ENCODE measurements at places on chromosomes 5 and 9.

DNA sequence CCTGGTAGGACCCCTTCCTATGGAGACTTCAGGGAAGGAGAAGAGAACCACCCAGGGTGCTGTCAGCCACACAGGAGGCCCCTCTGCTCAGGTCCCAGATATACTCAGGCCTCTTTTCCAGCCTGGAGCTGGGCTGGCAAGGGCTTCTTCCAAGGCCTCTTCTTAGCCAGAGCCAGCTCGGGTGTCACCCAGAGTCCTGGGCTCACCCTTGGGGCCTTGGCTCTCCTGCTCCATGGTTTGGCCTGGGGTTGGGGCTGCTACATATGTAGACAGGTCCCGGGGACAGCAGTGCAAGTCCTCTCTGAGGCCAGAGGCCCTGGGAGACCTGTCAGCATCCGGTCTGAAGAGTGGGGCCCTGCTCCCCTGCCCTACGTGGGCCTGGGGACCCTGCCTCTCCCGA lies 22.8 kb downstream of the PAEP start:
- DNase-seq = no peak

GRCh38 chr5:32274548-32275395 lies 38.0 kb downstream of the MTMR12 start:
- DNase-seq = peak; percentile 26

GRCh38 chr5:55173687-55174230 lies 782 bp upstream of the CDC20B start:
- DNase-seq = no peak

- peak; percentile 18 for DNase-seq
These were observed 134.9 kb downstream of the PRDM6 start for GRCh38 chr5:123223921-123224320.

DNA sequence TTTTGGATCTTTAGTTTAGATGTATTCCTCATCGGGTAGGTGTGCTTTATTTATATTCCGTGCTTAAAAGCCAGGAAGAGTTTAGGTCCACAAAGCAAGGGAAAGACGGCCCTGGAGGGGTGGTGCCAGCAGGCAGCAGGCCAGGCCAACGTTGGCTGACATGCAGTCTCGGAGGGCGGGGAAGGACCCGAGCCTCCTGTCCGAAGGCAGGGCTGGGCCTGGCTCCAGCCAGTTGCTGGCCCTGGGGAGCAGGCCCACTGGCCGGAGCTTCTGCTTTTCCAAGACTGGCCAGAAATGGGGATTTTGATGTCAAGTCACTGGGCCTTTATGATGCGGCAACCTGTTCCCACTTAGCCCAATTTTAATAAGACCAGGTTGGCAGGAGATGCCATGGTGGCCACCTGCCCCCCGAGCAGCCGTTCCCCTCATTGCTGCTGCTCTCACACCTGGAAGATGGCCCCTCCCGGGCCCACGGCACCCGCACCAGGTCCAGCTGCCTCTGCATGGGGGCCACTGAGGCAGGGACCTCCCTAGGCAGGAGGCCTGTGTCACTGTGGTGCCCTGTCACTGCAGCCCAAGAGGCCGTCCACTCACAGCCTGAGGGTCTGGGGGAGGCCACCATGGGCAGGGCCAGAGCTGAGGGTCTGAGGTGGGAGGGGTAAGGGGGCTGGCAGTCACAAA lies 23.2 kb downstream of the LPCAT1 start:
- DNase-seq = no peak

DNA sequence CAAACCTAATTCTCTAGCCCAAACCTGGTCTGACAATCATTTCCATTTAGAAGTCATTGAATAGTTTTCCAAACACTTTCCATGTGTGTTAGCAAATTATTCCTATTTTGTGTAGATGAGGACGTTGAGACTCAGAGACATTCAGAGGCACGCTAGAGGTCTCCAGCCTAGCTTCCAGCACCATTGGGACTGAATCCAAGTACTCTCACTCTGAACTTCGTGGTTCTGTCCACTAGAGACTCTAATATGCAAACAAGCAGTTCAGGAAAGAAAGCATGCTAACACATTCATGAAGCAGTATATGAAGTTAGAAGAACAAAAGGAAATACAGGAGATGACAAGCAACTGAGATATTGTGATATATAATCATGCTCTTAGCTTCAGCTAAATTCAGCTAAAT lies 354.8 kb downstream of the NTRK2 start:
- no peak for DNase-seq

GRCh38 chr9:127898433-127899127 lies 823 bp downstream of the ST6GALNAC6 start:
- DNase-seq = peak; percentile 95

DNA sequence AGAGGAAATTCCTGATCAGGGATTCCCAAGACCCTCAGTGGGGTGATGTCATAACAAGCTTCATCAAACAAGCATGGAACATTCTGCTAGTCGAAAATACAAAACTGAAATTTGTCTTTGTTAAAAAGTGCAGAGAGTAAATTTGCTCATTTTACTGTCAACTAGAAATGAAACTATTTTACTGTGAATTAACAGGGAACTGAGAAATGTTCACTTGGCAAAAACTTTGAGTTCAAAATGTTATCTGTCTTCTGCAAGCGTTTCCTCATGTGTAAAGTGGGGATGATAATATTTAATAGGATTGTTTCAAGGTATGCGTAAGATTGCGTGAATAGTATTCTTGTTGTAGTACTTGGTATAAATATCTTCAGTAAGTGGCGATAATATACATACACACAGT lies 45.4 kb downstream of the ALDH1A1 start:
- DNase-seq = no peak

GRCh38 chr5:12661617-12662370 lies 757.5 kb upstream of the CTNND2 start:
- no peak for DNase-seq

- DNase-seq = no peak
These were observed 82.1 kb downstream of the SLIT3 start for GRCh38 chr5:169218861-169219260.

DNA sequence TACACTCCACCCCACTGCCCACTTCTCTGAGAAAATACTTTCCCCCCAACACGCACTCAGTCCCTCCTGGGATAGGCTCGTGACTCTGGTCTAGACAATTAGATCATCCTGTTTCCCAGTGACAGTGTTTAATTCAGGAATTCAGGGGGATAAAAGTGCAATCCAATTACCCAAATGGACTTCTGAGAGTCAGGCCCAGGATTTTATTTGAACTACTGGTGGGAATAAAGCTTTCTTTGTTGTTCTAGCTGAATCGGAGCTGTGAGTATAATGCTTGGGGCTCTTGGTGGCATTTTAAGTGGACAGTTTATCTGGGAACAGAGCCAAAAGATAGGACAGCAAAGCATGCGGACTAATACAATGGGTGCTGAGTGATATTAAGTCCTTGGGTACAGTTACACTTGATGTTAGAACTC lies 683.3 kb downstream of the MAT2B start:
- no peak for DNase-seq

DNA sequence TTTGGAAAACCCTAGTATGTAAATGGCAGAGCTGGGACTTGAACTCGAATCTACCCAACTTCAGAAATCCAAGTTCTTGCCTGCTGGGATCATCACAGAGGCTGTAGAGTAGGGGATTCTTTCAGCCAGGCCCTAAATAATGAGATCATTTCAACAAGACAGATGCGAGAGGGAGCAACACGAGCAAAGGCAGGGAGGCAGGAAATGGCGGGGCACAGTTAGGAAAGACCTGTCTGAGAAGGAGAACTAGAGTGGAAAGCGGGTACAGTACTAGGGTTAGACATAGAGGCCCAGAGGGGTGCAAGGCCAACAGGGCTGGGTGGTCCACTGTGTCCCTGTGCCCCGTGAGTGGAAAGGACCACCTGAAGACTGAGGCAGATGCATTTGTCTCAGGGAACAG lies 46.1 kb downstream of the MVB12B start:
- no peak for DNase-seq

GRCh38 chr9:123530244-123530643 lies 174.2 kb downstream of the CRB2 start:
- DNase-seq = no peak

DNA sequence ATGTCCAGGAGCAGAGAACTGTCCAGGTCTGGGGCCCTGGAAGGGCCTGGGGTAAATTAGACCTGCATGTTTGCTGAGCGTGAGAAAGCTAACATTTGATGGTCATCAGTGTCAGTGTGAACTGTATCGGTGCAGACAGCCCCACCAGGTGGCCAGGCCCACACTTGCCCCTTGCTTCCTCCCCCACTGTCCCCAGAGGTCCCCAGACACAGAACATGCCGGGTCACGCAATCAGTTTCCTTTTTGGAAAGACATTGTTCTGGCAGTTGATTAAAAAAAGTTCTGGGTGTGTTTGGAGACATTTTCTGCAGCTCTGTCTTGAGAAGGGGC lies 1.5 kb downstream of the NKD2 start:
- no peak for DNase-seq

DNA sequence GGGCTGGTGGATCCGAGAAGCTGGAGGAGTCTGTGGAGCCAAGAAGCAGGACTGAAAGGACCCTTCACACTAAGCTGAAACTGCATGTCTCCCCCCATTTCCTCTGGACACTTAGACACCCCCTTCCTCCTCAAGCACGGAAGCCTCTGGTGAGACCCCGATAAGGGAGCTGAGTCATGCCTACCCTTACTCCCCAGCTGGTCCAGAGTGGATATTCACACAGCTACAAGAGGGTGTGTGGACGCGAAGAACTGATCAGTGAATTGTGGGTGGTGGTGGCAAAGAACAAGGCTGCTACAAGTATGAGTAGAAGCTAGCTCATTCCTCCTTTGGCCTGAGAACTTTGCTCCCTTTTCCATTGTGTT lies 4.3 kb downstream of the TLN1 start:
- no peak for DNase-seq
